Fibroblast of lung (primary cell): ENCODE measurements at places on chromosomes 3 and 15.

DNA sequence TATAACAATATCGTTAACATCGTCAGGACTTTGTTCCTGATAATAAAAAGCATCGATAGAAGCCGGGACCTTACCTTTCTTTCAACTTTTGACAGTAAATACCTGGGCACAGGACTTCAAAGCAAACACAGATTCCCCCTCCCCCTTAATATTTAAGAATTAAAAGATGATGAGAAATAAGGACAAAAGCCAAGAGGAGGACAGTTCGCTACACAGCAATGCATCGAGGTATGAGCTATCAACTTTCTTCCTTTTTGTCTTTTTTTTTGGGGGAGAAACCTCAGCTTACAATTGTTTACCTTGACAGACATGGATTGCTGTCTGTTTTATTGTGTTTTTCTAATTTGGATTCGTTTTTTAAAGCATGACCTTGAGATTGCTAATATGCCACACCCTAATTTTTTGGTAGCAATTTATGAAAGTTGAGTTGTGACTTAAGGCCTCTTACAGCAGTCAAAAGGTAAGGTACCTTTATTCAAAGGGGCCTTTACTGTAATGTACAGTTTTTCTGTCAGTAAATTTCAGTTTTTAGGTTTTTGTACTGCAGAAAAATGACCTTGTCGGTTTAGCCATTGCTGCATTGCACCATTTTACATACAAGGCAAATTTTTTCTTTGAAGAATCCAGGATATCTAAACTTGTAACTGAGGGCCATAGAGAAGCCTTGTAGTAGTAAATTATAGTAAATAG lies 1.1 kb downstream of the CHD2 start:
- DNase-seq = no peak

DNA sequence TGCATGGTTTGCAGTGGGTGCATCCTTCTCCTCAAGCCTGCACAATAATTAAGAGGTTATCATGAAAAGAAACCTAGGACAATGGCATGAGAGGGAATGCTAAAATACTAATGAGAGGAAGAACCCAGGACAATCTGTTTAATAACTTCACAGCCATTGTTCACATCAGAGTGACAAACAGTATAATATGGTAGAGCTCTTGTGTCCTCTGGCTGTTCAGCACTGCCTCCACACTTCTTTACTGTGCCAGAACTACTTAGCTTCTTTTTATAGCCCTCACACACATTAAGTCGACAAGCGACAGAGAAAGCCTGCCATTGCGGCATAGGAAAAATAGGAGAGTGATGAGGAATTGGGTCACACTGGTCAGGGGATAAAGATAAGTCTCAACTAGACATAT lies 65.0 kb upstream of the MEIS2 start:
- no peak for DNase-seq

DNA sequence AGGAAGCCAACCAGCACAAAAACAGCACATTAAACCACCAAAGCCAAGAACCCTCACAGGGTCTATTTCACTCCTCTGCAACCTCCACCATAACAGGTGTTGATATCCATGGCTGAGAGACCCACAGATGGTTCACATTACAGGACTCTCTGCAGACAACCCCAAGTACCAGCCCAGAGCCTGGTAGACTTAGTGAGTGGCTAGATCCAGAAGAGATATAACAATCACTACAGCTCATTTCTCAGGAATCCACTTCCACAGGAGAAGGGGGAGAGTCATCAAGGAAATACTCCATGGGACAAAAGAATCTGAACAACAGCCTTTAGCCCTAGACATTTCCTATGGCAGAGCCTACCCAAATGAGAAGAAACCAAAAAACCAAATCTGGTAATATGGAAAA lies 168.1 kb upstream of the CD96 start:
- DNase-seq = peak; percentile 68

DNA sequence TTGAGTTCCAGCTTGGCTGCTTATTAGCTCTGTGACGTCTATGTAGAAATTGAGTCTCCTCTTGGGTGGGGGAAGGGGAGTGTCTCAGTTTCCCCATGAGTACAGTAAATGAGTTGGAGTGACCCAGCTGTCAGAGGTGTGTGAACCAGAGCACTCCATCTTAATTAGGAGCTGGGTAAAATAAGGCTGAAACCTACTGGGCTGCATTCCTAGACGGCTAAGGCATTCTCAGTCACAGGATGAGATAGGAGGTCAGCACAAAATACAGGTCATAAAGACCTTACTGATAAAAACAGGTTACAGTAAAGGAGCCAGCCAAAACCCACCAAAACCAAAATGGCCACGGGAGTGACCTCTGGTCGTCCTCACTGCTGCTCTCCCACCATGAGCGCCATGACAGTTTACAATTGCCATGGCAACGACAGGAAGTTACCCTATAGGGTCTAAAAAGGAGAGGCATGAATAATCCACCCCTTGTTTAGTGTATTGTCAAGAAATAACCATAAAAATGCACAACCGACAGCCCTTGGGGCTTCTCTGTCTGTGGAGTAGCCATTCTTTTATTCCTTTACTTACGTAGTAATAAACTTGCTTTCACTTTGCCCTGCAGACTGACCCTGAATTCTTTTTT lies 222.4 kb downstream of the CACNA2D3 start:
- DNase-seq = no peak

- no peak for DNase-seq
These were observed 159.0 kb downstream of the NSUN3 start for GRCh38 chr3:94221829-94222228.

GRCh38 chr15:70407955-70408354 lies 310.2 kb upstream of the TLE3 start:
- no peak for DNase-seq

DNA sequence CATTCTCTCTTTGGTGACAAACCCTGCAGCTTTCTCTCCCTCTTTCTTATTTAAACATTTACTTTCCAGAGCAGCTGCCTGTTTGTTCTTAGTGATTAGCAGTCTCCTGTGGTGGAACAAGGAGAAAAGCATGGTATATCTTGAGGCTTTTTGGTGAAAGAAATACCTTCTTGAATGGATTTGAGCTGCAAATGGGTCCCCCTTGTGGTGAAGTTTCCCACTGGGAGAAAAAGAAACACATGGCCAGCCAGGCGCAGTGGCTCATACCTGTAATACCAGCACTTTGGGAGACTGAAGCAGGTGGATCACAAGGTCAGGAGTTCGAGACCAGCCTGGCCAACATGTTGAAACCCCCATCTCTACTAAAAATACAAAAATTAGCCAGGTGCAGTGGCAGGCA lies 48.3 kb upstream of the ACP3 start:
- DNase-seq = peak; percentile 39

DNA sequence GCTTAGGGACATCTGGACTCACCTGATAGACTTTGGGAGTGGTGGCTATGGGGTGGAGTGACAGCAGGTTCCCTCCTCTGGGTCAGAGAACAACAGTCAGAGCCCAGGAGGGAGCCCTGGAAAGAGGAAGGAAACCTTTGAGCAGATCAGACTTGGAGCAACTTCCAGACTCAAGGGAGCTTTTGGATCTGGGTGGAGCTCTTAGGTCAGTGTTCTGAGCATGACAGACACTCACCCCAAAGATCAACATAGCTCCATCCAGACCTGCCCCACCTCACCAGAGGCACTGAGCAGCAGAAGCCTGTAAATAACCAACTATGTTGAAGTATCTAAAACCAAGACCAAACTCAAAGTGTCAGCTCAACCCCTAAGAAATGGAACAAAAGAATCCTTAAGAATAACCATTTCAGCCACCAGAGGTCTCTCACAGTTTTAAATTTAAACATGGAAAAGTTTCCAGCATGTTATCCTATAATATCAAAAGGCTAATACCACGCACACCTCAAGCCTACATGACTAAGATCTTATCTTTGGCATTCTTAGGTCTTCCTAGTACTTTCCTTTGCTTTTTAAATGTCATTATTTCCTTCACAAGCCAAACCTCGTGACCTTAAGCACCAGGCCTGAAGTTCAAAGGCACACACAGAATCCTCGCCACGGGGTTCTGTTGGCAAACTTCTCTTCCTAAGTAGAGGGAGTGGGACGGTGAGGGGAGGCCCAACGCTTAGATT lies 56.4 kb downstream of the UMPS start:
- peak; percentile 68 for DNase-seq

DNA sequence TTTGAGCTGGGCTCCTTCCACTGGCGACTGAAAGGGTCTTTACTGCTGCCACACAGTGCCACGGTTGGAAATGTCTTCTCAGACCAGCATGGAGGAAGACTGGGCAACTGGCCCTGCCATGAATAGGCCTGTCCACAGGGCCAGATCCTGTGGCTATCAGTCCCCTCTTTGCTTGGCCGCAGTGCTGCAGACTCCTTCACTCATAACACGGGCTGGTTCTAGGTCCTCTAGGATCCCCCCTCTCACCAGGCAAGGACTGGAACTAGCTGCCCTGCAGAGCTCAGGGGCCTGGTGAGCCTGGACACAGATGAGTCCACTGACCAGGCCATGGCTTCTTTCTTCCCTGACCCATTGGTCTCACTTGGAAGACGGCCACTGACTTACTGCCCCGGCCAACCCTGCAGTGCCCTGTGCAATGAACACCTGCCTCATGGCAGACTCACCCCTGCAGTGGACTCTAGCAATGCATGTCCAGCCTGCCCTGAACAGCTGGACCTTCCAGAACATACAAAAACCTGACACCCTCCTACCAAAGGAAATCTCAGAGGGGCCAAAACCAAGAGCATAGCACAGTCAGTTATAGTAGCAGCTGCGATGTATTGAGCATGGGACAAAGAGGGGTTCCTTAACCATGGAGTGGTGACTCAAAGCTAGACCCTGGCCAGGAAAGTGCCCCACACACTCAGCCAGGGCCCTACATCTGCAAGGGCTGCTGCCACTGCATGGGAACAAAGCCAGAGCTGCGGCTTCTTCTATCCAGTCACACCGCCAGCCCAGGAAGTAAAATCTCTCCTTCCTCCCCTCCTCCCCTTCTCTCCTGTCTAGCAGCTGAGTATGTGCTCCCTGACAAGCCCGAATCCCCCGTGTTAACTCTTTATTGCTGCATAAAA lies 72.1 kb upstream of the ITGA11 start:
- peak; percentile 78 for DNase-seq

DNA sequence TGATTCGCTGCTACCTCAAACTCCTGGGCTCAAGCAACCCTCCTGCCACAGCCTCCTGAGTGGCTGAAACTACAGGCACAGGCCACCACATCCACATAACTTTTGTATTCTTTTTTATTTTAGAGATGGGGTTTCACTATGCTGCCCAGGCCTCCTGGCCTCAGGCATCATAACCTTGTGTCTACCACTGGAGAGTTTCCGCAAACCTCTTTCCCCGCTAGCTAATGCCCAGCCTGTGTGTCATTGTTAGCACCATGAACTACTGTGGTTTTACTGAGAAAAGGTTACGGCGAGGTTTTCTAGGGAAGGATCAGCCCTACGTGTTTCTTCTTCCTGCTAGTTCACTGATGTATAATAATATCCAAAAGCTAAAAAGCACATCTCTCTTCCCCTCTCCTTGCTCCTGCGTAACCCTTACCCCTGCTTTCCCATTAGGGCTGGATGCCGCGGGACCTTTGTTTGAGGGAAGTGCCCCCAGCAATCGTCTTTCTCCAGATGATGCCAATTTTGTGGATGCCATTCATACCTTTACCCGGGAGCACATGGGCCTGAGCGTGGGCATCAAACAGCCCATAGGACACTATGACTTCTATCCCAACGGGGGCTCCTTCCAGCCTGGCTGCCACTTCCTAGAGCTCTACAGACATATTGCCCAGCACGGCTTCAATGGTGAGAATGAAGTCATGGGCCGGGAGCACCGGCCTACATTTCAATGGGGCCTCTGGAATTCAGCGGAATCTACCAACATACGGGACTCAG lies 113.7 kb downstream of the LIPC start:
- DNase-seq = peak; percentile 83

DNA sequence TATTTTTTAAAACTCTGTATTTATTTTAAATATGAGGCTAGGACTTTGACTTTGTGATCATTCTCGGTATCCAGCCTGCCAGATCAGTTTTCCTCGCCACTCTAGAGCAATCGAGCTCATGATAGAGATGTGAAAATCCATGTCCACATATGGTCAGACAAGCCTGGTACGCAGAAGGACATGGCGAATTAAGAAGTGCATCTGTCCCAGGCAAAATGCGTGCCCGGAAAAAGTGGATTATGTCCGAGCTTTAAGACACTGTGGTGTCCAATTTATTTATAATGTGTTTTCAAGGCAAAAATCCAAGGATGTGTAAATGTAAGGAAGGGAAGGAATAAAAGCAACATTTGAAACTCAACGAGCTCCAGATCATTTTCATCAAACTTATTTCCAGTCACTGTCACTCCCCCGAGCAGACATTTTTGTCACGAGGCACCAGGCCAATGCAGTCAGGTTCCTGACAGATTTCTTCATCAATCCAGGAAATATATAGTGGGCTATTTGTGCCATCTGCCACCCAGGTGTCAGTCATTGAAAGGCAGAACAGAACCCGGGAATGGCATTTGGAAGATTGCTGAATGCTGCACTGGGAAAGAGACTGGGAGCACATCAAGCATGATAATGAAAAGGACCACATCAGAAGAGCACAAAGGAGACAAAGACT lies 825.7 kb downstream of the SQOR start:
- no peak for DNase-seq

DNA sequence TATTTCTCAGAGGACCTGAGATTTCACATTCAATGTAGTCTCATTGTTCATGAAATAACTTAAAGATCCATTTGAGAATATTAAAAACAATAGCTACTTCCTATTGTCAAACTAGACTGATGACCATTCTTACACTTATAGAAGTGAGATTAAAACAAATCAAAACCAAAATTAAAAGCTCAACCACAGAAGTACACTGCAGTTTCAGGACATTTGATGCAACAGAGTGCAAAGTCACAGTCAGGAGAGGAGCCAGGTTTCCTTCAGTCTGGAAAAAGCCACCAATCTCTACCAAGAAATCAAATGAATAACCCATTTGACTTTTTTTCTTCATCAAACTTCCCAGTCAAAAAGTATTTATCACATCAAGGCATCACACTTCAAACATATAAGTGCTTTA lies 5.5 kb downstream of the CCPG1 start:
- peak; percentile 3 for DNase-seq

DNA sequence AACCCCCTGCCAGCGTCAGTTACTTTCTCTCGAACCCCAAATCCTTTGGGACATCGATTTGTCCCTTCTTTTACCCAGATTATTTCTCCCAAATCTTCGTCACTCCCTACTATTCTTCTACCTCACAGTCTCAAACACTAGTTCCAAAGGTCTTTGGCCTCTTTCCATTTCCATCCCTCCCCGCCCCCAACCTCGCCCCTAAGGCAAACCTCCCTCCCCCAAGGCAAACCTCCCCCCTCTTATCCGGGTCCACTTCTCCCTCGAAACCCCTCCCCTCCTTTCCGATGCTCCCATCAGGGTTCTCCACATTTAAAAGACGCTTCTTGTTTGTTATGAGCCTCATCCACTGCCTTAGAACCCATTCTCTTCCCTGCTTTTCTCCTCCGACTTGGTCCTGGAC lies 583 bp downstream of the EAF1 start:
- no peak for DNase-seq

GRCh38 chr3:52144034-52144795 lies 10.0 kb downstream of the POC1A start:
- DNase-seq = peak; percentile 68

DNA sequence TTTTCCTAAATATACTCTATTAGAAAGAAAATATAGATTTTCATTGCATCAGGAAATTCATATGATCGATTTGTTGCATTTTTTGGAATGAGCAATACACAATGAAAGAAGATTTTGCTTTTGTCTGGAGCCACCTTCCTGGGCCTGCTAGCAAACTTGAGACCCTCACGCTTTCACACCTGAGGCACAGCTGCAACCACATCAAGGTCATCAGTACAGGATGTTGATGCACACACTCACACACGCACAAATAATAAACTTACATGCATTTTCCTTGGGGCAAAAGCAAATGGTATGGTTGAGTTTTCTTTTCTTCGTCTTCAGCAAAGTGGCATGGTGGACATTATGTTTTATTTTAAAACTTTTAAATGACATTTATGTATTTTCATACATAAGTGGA lies 64.8 kb upstream of the SATB1 start:
- DNase-seq = no peak
